ENCODE measurements at places on chromosomes 5 and 9. TPM values are rescaled to one million over a fixed set of nuclear protein-coding genes. Genes with fewer than 3 reads are reported as not detected.
A peak's percentile ranks its signal among the peaks of the same experiment; 100 is the strongest.

DNA sequence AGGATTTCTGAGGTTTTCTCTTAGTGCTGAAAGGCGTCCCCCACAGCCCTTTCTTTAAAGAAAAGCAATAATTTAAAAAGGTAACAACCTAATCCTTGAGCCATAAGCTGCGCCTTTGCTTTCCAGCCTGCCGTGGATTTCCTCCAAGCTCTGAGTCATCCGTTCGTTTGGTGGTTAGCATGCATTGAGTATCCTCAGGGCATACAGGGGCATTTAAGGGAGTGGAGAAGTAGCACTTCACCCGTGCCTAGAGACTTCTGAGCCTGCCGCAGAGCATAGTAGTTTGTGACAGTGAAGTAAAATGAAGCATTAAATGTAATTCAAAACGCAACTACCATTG is 892 bp upstream of the TNC start:
- peak; percentile 50 for DNase-seq

GRCh38 chr9:123324767-123325183 is 31.2 kb upstream of the CRB2 start:
- DNase-seq: no peak

DNA sequence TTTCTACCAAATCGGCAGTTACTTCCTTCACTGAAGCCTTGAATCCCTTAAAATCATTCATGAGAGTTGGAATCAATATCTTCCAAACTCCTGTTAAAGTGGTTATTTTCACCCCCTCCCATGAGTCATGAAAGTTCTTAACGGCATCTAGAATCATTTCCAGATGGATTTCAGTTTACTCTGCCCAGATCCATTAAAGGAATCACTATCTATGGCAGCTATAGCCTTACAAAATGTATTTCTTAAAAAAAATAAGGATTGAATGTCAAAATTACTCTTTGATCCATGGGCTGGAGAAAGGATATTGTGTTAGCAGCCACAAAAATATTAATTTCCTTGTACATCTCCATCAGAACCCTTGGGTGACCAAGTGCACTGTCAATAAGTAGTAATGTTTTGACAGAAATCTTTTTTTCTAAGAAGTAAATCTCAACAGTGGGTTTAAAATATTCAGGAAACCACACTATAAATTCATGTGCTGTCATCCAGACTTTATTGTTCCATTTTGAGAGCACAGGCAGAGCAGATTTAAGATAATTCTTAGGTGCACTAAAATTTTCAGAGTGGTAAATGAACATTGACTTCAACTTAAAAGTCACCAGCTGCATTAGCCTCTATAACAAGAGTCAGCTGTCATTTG is 767.7 kb downstream of the DTWD2 start:
- no peak for DNase-seq

DNA sequence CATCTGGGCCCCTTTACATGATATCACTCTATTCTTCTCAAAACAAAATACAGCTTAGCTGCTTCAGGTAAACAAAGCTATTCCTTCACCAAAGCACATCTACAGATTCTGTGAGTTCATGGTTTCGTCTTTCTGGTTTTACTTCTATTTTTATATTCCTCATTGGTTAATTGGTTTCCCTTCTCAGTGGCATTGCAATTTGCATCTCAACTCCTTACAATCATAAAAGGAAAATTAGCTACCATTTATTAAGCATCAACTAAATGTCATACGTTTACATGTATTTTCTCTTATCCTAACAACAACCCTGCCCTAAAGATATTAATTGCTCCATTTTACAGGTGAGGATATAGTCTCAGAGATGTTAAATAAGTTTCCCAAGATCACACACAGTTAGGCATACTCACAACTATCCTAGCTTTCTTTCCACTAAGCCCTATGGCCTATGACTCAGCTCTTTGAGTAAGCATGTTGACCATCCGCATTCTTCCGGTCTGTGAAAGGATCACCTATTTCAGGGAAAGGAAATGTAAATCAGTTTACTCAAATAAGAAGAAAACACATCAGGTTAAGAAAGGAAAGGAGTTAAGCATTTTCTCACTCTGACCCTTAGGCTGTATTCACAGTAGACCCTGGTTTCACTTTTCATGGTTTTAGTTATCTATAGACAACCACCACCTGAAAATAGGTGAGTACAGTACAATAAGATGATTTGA is 146.1 kb downstream of the CAAP1 start:
- DNase-seq: peak; percentile 41

FOXD4L5 gene
- 0.61 TPM for total RNA-seq

DNA sequence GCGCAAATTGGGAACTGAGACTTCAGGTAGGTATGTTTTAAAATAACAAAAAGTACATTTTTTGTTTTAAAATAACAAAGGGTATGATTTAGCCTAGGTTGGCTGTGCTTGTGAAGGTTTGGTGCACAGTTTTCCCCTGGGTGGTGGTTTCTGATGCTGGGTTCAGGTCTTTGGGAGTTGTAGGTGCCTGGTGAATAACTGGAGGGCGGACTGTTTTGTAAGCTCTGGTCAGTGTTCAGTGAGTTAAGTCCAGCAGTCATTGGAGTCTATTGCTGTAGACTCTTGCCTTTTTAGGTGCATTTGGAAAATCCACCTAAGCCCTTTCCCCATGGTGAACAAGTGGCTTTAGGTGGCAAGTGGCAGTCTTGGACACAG is 43.9 kb downstream of the RAI14 start:
- no peak for DNase-seq

DNA sequence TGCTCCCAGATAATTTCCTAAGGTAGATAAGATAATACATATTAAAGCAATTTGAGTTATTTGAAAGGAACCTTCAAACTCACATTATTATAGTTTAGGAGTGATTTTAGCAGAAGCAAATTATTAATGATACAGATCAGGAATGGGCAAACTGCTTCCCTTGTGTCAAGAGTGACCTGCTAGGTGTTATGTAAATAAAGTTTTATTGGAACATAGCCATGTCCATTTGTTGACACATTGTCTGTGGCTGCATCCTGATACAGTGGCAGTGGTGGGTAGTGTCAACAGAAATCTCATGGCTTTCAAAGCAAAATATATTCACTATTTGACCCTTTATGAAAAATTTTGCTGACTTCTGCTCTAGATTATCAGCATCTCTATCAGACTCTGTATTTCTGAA is 11.4 kb upstream of the BASP1 start:
- DNase-seq: no peak

GRCh38 chr9:73219985-73220626 is 68.4 kb downstream of the ANXA1 start:
- no peak for DNase-seq

GRCh38 chr5:55437452-55437851 is 97.3 kb downstream of the PLPP1 start:
- DNase-seq: no peak
